A549 treated with Hydrocortisone at 1 μM for 4 hours (cell line): ENCODE measurements at places on chromosomes 3 and 15. TPM values are rescaled to one million over a fixed set of nuclear protein-coding genes. Genes with fewer than 3 reads are reported as not detected.

KLHL6 gene
- total RNA-seq, result not detected in 5 replicates

SCAANT1 gene
- total RNA-seq, result not detected in 5 replicates

PAK6 gene
- total RNA-seq, result 0.17 to 0.45 TPM (median 0.29 TPM) in 5 replicates

AHSG gene
- total RNA-seq, result 0.09 to 0.13 TPM (median 0.12 TPM) in 4 of 5 replicates, not detected in the other

TGM5 gene
- total RNA-seq, result not detected in 5 replicates

CHRFAM7A gene
- total RNA-seq, result 5.2 to 7.9 TPM (median 7.1 TPM) in 5 replicates

MYH15 gene
- total RNA-seq, result 0.08 to 0.16 TPM (median 0.14 TPM) in 5 replicates

TRAIP gene
- total RNA-seq, result 10.8 to 14.1 TPM (median 13.6 TPM) in 5 replicates

GOLGA8J gene
- 0.16 TPM in 1 of 5 replicates, not detected in the others for total RNA-seq

SLC28A1 gene
- 0.03 to 0.06 TPM in 2 of 5 replicates, not detected in the others for total RNA-seq

P2RY14 gene
- not detected in 5 replicates for total RNA-seq

AP3B2 gene
- 0.61 to 1.0 TPM (median 0.82 TPM) in 5 replicates for total RNA-seq

TMCO5A gene
- not detected in 5 replicates for total RNA-seq

HRG gene
- not detected in 5 replicates for total RNA-seq

MITF gene
- total RNA-seq, result 4.9 to 7.2 TPM (median 6.4 TPM) in 5 replicates

C15orf40 gene
- total RNA-seq, result 43.7 to 49.0 TPM (median 47.5 TPM) in 5 replicates

KBTBD8 gene
- total RNA-seq, result 0.41 to 1.1 TPM (median 0.73 TPM) in 5 replicates

CRABP1 gene
- total RNA-seq, result 0.68 to 2.0 TPM (median 1.1 TPM) in 5 replicates

ROBO1 gene
- total RNA-seq, result 10.9 to 21.5 TPM (median 13.7 TPM) in 5 replicates

SERINC4 gene
- 0.06 to 0.28 TPM (median 0.08 TPM) in 5 replicates for total RNA-seq
